ENCODE measurements at places on chromosomes 13 and 19. TPM values are rescaled to one million over a fixed set of nuclear protein-coding genes. Genes with fewer than 3 reads are reported as not detected.

The DAND5 gene
- 0.27 TPM for total RNA-seq

The COL4A1 gene
- 180 TPM for total RNA-seq

DNA sequence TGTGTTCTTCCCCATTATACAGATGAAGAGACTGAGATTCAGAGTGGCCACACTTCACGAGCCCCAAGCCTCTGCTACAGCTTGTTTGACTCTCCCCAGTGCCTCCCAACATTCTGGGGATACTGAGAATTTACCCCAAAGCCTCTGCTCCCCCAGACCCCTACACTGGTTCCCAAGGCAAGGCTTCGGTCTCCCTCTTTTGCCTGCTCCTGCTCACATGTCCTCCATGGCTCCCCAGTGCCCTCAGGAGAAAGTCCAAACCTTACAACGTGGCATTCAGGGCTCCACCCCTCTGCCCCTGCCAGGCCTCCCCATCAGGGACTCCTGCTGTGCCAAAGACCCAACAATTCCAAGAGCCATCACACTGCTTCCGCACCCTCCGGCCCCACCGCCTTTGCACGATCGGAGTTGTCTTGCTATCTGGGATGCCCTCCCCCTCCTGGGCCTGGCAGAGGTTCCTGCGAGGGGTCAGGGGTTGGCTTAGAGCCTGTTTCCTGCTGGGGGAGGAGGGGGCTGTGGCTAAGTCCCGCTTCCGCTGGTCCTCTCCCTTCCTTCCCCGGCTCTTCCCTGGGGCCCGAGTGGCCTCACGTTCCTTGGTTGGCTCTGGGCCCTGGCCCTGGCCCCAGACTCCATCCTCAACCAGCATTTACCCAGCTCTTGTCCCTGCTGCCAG, 15.4 kb downstream of the GTPBP3 start:
- peaks cover 8% of the 10 kb centered on the region for H3K4me1 ChIP-seq
- peaks cover 34% of the 10 kb centered on the region for H3K27me3 ChIP-seq
- no peaks in the 10 kb centered on the region for H3K36me3 ChIP-seq
- no peak for DNase-seq

DNA sequence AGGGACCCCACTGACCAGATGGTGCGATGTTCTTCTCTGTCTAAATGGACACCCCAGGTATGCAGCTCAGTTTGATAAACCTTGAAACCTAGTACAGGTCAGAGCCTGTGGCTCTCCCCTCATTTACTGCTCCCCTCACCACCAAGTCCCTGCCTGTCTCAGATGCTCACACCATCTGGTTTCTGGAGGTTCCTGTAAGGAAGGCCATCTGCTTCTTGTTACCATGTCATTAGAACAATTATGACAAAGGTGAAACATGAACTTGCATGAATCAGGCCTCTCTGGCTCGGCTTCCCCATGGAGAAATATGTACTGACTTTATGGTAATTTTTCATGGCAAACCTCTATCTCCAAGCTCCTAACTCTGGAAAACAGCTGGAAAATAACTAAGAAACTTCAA, 965.7 kb downstream of the UQCRFS1 start:
- no peaks in the 10 kb centered on the region for H3K27me3 ChIP-seq
- no peak for DNase-seq
- no peak overlapping the region for H3K27ac ChIP-seq
- H3K4me3 ChIP-seq = no peak overlapping the region

DNA sequence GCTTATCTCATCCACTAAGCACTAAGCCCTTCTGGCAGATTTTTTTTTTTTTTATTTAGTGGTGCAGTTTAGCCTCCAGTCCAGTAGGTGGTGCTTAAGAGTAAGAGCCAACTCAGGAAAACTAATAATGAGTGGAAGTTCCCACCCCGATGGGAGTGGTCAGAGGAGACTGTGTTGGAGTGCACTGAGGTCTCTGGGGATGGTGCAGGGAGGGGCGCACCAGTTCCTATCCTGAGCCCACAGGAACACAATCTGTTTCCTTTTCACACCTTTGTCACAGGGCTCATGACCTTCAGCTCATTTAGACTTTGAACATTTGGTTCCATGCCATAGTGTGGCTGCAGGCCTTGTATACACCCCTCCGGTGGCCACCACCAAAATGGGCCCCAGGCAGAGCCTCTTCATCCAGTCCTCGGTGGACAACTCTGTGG, 367.4 kb downstream of the SPRY2 start:
- DNase-seq = peak; percentile 17
- H3K4me1 ChIP-seq = no peaks in the 10 kb centered on the region
- H3K27me3 ChIP-seq = no peaks in the 10 kb centered on the region
- H3K27ac ChIP-seq = no peak overlapping the region
- H3K36me3 ChIP-seq = no peaks in the 10 kb centered on the region
- H3K4me3 ChIP-seq = no peak overlapping the region

Measured in transverse colon (tissue), 4 donors.